Uterus (tissue), 4 donors: ENCODE measurements at places on chromosomes 12 and 14.

- DNase-seq: no peak
Observed at GRCh38 chr12:139585-139984, 73.0 kb downstream of the IQSEC3 start.

DNA sequence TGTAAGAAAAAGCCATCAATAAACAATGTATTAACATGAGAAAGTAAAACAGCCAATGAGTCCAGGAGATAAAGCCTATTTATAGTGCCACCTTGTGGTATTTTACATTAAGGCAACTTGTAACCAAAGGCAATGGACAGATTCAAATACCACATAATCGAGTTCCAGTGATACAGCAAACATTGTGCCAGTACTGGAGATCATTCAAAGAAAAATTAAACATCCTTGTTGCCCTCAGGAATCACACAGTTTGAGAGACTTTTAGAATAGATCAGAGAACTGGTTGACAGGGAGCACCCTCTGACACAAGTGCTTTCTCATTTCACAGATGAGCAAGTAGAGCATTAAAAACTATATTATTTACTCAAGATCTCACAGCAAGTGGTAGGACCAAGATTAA, 98.1 kb downstream of the DDHD1 start:
- DNase-seq: no peak

DNA sequence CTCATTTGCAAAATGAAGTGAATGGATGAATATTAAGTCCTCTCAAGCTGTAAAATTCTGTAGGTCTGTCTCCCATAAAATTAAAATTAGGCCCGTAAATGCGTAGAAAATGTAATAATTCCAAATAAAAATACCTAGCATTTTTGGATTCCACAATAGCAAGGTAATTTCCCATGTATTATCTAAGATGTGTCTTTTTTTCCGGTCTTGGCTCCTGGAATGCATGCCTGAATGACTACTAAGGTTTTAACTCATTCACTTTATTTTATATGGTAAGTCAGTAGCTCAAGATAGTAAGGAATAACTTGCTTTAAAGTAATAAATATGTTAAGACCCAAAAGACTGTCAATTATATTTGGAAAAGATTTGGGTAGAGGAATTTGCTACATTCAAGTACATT, 11.1 kb downstream of the TXNRD1 start:
- no peak for DNase-seq

GRCh38 chr14:92407410-92407809, 84.4 kb downstream of the SLC24A4 start:
- no peak for DNase-seq
